ENCODE measurements at places on chromosomes 16 and 17.
A peak's percentile ranks its signal among the peaks of the same experiment; 100 is the strongest.

DNA sequence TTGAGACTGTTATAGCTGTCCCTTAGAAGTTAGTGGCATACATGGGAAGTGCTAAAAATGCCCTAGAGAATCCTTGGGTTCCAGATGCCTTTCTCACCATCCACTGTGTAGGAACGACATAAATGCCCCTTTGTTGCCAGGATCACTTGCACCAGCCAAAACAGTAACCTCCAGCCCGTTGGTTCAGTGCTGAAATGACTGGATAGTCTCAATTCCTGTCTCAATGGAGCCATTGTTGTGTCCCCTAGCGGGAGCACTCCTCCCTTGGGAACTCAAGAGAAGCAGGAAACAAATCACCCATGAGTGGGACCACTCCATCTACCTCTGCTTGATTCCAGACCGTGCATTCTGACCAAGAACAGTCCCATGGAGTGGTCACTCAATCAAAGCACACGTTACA is 23.1 kb downstream of the MPHOSPH6 start:
- DNase-seq = no peak

DNA sequence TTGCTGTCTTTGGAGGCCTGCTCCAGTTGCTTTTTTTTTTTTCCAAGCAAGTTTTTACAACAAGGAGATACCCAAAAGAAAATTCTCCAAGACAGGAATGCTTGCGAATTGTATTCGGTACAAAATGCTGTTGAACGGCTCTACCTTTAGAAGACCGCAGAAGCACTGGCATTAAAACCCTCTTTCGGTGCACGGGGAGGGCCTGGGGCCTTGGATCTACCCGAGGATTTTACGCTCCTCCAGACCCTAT is 1.3 kb upstream of the HELZ start:
- DNase-seq = no peak

DNA sequence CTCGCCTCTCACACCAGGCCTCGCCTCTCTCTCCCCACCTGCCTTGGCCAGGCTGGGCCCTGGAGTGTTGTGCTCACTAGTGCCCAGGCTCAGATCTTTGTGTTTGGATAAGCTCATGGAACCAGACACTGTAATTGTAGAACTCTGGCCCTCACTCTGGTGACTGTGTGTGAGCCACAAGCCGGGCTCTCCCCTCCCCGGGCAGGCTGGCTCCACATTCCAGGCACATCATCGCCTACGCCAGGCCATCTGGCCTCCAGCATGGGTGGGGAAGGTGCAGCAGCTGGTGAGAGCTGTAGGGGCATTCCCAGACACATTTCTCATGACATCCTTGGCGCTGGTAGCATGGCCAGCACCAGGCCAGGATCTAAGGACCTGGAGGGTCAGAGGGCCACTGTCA is 202.3 kb downstream of the RAB11FIP4 start:
- DNase-seq = no peak

- no peak for DNase-seq
Observed at GRCh38 chr17:79255456-79255855, 180.8 kb downstream of the ENGASE start.

DNA sequence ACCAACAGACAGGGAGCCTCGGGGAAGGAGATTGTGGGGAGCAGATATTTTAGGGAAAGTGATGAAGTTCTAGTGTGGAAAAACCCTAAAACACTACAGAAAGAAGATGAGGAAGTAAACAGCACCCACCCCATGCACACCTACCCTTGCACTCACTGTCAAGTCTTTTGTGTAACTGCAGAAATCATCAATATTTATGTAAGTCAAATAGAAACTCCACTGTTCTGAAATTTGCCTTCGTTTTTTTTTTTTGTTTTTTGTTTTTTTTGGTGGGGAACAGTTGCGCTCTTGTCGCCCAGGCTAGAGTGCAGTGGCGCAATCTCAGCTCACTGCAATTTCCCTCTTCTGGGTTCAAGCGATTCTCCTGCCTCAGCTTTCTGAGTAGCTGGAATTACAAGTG is 273.4 kb downstream of the CPPED1 start:
- DNase-seq = no peak

GRCh38 chr16:68344252-68344651 is 33.4 kb downstream of the PRMT7 start:
- DNase-seq = no peak

GRCh38 chr16:83335076-83335475 is 472.7 kb upstream of the HSBP1 start:
- no peak for DNase-seq

DNA sequence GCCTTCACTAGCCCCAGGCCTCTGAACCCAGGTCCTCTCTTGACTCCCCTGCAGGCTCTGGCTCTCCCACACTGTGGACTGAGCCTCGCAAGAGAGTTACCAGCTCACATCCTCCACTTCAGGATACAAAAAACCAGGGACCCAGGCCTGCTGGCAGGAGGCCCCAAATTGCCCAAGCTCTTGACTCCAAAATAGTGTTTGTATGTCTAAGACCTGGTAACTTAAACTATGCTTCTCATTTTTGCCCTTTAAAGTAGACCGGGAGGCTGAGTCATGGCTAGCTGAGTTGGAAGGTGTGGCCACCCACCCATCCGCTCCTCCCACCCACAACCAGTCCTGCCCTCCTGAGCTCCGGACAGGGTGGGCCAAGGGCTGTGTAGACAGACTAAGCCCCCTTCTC is 250.0 kb downstream of the SOX9 start:
- no peak for DNase-seq

DNA sequence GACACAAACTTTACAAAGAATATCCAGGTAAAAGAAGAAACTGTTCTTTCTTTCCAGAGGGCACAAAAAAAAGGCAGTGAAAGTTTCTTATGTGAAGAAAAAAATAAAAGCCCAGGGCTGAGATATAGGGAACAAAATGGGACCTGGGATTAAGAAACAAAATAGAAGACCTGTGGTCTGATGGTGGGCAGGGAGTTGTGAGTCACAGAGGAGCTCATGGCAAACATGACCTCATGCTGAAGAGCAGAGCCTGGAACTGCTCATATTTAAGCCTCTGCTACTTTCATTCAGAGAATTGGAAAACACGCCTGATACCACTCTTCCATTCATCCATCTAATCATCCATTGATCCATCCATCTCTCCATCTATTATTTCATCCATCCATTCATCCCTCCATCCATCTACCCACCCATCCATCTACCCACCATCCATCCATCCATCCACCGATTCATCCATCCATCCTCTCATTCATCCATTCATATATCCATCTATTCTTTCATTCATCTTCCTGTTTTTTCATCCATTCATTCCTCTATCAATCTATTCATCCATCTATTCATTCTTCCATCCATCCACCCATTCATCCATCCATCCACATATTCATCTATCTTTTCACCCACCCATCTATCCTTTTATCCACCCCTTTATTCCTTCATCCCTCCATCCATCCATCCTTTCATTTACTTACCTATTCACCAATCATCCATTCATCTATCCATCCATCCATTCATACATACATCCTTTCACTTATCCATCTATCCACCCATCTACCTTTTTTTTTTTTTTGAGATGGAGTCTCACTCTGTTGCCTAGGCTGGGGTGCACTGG is 30.0 kb downstream of the WFDC1 start:
- DNase-seq = no peak

GRCh38 chr17:5526821-5527598 is 40.6 kb downstream of the MIS12 start:
- DNase-seq = no peak

DNA sequence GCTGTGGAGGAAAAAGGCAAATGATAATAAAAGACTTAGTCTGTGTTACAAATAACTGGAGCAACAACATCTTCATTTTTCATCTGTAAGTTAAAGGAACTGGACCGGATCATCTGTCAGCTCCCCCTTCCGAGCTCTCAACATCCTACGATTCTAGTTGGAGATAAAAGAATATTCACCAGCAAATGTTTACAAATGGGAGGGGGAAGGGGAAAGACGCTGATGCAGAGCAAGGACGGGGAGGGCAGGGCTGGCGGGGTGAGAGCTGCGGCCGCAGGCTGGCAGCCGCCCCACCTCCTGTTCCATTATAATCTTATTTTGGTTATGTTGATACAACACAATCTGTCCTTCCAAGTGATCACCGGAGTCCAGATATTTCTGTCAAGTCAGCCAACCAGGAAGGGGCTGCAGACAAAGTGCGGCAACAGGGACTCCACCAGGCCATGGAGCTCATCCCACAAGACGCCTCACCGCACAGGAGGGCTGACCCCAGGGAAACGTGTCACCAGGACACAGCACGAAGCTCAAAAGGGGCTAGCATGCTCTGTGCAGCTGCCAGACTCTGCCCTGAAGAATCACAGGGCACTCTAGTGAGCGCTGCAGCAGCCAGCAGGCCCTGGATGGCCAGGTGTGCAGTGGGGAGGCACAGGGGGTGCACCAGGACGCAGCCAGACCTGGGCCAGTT is 19.7 kb downstream of the FBXO31 start:
- DNase-seq = no peak

DNA sequence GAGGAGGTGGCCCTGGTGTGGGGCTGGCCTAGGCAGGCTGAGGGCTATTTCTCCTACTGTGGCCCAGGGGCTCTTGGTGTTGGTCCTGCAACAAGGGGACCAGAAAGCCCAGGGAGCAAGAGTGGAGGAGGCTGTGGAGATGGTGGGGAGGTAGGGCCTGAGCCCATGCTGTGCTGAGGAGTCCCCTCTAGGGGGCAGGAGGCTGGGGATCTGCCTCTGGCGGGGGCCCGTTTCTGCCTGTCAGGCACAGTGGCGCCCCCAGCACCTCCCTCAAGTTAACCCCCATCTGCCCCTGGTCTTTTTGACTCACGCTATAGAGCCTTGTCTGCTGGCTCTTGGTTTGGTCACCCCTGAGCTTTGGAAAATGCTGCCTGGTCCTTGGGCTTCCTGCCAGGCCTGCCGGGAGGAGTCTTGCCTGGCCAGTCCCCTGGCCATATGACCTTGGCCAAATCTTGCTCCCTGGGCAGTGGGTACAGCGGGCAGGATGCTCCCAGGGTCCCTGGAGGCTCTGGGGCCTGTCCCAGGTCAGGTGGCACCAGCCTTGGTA is 5.9 kb downstream of the BAIAP2 start:
- no peak for DNase-seq

- no peak for DNase-seq
Observed at GRCh38 chr17:73538445-73538844, 105.8 kb downstream of the SDK2 start.

GRCh38 chr16:50338371-50339231 is 30.2 kb downstream of the BRD7 start:
- no peak for DNase-seq

DNA sequence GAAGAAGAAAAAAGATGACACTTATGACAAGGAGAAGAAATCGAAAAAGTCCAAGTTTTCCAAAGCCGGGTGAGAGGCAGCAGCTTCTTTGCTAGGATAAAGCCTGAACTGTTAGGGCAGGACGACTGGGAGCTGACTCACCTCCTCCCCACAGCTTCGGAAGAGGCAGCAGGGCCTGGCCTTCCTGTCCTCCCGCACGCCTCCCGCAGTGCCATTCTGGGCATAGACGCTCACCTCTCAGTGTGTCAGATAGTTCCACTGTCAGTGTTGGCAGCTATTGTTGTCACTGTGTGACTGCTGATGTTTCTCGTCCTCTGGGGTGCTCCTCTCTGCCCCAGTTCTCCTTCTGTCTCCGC is 12.6 kb downstream of the UBN1 start:
- no peak for DNase-seq

- no peak for DNase-seq
Observed at GRCh38 chr17:40724656-40725055, 21.1 kb upstream of the KRT24 start.

DNA sequence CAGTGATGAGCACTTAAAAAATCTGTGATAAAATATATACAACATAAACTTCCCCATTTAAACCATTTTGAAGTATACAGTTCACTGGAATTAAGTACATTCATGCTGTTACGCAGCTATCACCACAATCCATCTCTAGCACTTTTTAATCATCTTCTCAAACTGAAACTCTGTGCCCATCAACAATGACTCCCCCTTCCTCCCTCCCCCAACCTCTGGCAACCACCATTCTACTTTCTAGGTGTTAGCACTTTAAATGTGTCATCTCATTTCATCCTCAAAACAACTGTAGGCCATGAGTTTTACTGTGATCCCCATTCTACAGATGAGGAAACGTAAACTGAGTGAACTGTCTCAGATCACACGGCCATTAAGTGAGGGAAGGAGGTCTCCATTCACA is 13.8 kb upstream of the TMEM98 start:
- no peak for DNase-seq

GRCh38 chr17:18968345-18968744 is 16.4 kb downstream of the SLC5A10 start:
- no peak for DNase-seq

- DNase-seq = no peak
Observed at GRCh38 chr16:74462361-74462760, 41.1 kb upstream of the CLEC18B start.

- no peak for DNase-seq
Observed at GRCh38 chr17:55969562-55970324, 183.5 kb upstream of the ANKFN1 start.

- no peak for DNase-seq
Observed at GRCh38 chr17:81646869-81647600, 9.3 kb downstream of the PDE6G start.

DNA sequence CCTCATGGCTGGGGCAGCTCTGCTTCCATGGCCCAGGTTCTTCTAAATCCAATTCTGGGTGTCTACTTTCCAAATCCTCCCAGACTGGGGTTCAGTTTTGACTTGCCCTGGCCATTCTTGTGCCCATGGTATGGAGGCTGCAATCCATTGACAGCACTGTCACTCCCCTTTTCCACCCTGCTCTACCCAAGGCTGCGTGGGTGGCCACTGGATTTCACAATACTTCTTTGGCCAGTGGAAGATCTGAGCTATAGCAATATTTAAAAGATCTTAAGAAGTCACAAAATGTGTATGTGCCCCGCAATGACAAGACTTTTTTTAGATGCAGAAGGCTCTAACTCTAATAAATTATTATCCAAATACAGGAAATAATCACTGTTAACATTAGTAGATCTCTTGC is 329.4 kb upstream of the CCL2 start:
- no peak for DNase-seq

DNA sequence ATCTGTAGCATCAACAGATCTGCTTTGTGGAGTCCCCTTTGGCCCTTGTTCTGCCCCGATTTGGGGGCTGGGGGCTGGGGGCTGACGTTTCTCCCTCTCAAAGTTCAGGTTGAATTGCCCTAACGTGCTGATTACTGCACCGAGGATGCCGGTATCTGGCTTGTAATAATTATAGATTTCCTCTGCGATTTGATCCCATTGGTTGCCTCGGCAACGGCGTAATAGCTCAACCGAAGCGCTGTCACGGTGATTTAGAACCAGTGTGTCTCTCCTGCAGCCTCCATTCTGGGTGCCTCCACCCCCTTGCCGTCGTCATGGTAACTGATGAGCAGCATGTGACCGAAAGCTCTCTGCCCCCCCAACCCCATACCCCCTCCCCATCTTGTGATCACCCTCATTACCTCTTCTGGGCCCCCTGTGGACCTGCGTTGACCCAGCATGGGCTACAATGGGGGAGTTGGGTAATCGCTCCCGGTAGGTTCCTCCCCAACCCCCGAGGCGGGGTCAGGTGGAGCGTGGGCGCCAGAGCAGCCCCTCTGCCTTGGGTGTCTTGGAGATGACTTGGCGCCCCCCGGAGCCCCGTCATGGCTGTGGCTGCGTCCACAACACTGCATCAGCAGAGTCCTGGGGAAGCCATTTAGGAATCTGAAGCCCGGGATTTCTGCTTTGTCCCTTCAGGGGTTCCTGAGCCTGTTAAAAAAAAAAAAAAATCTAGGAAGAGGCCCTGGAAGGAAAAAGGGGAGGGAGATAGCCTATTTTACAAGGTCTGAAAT is 38.4 kb downstream of the ABAT start:
- DNase-seq = peak; percentile 73

Measured in posterior cingulate gyrus (tissue), 11 donors.